ENCODE measurements at places on chromosomes 3 and 15. TPM values are rescaled to one million over a fixed set of nuclear protein-coding genes. Genes with fewer than 3 reads are reported as not detected.

Gene DUOX1
- total RNA-seq: 0.51 TPM

Gene CFAP100
- total RNA-seq: not detected

Gene ZPLD1
- not detected for total RNA-seq

Gene CTNNB1
- total RNA-seq: 132 TPM

Gene EPHA3
- not detected for total RNA-seq

Gene FOXL2
- total RNA-seq: not detected

Gene ZSCAN2
- total RNA-seq: 7.5 TPM

Gene PPCDC
- 16.3 TPM for total RNA-seq

Gene SUCNR1
- total RNA-seq: not detected

Gene RASL12
- not detected for total RNA-seq

- DNase-seq: peak; percentile 25
Measured at GRCh38 chr3:157175691-157176507, 16.0 kb upstream of the CCNL1 start.

- DNase-seq: no peak
Measured at GRCh38 chr3:3628676-3629328, 170.4 kb upstream of the LRRN1 start.

GRCh38 chr3:9396301-9396631 lies 1.1 kb upstream of the SETD5 start:
- DNase-seq: peak; percentile 92

- no peak for DNase-seq
Measured at GRCh38 chr3:148901987-148902791, 37.1 kb downstream of the CPA3 start.

GRCh38 chr15:72034859-72035650 lies 82.9 kb downstream of the MYO9A start:
- DNase-seq: no peak

GRCh38 chr3:181176601-181177000 lies 187.1 kb upstream of the DNAJC19 start:
- peak; percentile 34 for DNase-seq

DNA sequence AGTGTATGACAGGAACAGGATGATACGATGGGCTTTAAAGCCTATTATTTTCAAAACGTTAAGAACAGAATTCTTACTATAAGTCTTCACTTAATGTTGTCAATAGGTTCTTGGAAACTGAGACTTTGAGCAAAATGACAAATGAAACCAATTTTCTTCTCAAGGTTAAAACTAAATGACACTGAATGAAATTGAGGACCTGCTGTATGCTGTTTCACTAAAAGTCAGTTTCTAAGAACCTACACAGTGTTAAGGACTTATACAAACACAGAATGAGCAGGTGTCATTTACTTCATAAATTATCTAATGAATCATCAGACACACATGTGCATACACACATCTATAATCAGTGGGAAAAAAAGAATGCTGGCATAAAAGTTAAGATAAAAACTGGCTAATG lies 106.9 kb downstream of the RFTN1 start:
- DNase-seq: no peak

DNA sequence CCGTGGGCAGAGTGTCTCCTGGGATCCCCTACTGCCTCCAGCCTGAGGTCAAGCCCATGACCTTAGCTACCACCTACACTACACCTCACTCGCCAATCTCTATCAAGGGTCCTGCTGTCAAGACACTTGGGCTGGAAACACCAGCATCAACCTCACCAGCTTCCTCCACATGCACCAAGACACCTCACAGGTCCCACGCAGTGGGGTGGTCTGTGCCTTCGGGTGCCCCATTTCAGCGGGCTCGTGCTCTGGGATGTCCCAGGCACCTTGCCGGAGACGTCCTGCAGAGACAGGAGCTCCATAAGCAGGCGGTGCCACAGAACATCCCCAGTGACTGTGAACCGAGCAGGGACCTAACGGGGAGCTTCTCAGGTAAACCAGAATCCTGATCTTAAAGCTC lies 20.0 kb downstream of the CYFIP1 start:
- no peak for DNase-seq

DNA sequence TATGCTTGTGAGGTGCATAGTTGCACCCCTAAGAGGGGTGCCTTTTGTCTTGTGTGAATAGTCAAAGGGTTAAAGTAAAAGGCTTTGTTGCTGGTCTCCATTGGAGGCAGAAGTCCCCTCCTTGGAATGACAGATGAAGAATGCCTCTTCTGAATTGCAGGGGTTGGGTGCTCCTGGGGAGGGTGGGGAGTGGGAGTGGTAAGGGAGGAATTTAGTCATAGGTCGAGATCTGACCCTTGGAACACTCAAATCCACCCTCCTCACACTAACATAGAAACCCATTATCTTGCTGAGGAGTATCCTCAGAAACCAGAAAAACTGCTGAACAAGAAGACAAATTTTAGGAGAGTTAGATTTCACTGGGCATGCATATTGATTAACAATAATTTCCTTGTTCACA lies 4.7 kb downstream of the CTXND1 start:
- DNase-seq: no peak

- DNase-seq: no peak
Measured at GRCh38 chr15:78617516-78617915, 3.3 kb downstream of the CHRNA3 start.

GRCh38 chr3:125437631-125438435 lies 62.7 kb upstream of the ZNF148 start:
- peak; percentile 69 for DNase-seq

- DNase-seq: no peak
Measured at GRCh38 chr3:4771243-4771642, 208.0 kb upstream of the BHLHE40 start.

GRCh38 chr3:42503957-42504333 lies 1.5 kb downstream of the VIPR1 start:
- peak; percentile 6 for DNase-seq
